NCI-H1105 treated with DMSO at 0.1 percent for 48 hours (cell line): ENCODE measurements at places on chromosomes 1 and 21.

- no peak for DNase-seq
Measured at GRCh38 chr21:25964926-25965325, 205.6 kb downstream of the APP start.

- peak; percentile 58 for DNase-seq
Measured at GRCh38 chr1:220873868-220874655, 5.2 kb upstream of the HLX start.

DNA sequence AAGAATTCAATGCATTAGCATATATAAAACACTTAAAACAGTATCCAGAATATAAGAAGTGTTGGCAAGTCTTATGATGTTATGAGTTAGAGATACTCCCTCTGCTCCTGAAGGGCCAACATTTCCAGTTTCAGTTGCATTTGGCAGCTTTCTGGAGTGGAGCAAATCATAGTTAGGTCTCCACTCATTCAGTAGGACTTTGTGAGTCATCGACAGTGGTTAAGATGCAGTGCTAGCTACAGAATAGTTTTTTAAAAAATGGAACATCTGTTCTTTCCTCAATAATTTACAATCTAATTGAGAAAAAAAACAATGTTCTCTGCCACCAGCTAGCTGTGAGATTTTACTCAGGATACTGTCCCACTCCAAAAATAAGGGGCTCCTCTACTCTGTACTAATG is 389.1 kb downstream of the HLX start:
- no peak for DNase-seq

GRCh38 chr1:185585770-185586169 is 148.4 kb upstream of the HMCN1 start:
- DNase-seq: no peak

DNA sequence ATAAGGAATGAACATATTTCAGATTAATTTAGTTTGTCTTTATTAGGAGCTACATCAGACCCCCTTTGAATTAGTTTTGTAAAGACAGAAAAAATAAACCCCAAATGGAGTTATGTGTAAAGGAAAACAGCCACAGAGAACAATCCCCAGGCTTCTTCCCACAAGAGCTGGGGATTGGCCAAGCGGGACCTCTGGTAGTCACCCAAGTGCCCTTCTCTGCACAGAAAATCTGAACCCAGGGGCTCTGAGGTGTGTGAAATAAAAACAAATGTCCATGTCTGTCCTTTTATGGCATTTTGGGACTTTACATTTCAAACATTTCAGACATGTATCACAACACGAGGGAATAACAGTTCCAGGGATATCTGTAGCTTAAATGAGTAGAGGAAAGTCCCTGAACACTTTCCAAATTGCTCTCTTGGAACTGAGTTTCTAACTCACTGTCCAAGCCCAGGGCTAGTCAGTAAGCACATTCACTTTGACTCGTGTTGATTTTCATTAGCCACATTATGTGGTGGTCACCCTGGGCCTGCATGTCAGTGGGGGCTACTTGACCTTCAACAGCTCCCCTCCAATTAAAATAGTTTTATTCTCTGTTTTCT is 22.5 kb downstream of the DPT start:
- no peak for DNase-seq

GRCh38 chr1:7842517-7842916 is 10.3 kb downstream of the UTS2 start:
- DNase-seq: no peak

GRCh38 chr1:12518931-12519692 is 98.9 kb downstream of the DHRS3 start:
- DNase-seq: no peak

DNA sequence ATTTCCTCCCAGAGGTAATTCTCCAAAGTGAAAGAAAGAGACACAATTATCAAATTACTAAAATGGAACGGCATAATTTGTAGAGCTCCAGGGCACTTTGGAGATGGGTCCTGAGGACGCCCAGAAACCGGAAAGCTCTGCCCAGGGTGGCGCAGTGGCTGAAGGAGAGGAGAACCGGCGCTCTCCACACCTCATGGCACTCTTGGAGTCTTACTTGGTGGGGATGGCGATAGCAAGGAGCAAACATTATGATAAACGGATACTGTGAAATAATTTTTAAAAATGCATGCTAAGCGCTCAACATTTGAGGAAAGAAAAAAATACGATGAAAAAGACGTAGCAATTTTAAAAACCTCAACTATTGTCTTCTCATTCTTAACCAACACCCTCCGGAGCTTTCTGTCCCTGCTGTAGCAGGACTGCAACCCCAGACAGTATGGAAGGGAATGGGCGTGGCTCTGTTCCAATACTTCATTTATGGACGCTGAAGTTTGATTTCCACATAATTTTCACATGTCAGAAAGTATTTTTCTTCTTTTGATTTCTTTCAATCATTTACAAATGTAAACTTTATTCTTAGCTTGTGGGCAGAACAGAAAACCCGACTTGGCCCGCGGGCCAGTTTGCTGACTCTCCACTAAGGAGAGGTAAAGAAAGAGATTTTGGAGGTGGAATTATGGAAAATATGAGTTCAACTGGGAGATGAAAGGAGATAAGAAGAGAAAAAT is 1.1 kb downstream of the S100A11 start:
- peak; percentile 62 for DNase-seq

DNA sequence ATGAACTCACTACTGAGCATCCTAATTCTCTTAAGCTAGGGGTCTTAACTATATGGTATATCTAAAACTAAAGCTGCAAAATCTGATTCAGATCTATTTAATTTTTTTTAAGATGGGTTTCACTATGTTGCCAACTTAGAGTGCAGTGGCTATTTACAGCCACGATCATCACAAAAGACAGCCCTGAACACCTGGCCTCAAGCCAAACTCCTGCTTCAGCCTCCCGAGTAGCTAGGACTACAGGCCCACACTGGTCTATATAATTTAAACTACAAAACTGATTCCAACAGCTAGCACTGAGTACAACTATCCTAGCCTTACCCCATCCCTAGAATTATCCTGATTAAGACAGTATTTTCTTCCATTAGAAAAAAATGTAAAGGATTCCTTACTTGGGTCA is 37.1 kb downstream of the EIF4G3 start:
- peak; percentile 79 for DNase-seq

DNA sequence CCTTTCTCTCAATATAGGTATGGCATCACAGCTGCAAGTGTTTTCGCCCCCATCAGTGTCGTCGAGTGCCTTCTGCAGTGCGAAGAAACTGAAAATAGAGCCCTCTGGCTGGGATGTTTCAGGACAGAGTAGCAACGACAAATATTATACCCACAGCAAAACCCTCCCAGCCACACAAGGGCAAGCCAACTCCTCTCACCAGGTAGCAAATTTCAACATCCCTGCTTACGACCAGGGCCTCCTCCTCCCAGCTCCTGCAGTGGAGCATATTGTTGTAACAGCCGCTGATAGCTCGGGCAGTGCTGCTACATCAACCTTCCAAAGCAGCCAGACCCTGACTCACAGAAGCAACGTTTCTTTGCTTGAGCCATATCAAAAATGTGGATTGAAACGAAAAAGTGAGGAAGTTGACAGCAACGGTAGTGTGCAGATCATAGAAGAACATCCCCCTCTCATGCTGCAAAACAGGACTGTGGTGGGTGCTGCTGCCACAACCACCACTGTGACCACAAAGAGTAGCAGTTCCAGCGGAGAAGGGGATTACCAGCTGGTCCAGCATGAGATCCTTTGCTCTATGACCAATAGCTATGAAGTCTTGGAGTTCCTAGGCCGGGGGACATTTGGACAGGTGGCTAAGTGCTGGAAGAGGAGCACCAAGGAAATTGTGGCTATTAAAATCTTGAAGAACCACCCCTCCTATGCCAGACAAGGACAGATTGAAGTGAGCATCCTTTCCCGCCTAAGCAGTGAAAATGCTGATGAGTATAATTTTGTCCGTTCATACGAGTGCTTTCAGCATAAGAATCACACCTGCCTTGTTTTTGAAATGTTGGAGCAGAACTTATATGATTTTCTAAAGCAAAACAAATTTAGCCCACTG is 11.5 kb downstream of the HIPK1 start:
- DNase-seq: no peak

- no peak for DNase-seq
Measured at GRCh38 chr1:36420409-36420808, 22.7 kb upstream of the LSM10 start.

- no peak for DNase-seq
Measured at GRCh38 chr1:29482991-29483390, 246.7 kb downstream of the PTPRU start.

- no peak for DNase-seq
Measured at GRCh38 chr21:46022551-46023525, 41.3 kb downstream of the COL6A1 start.

- no peak for DNase-seq
Measured at GRCh38 chr1:41629571-41629970, 145.1 kb upstream of the EDN2 start.

DNA sequence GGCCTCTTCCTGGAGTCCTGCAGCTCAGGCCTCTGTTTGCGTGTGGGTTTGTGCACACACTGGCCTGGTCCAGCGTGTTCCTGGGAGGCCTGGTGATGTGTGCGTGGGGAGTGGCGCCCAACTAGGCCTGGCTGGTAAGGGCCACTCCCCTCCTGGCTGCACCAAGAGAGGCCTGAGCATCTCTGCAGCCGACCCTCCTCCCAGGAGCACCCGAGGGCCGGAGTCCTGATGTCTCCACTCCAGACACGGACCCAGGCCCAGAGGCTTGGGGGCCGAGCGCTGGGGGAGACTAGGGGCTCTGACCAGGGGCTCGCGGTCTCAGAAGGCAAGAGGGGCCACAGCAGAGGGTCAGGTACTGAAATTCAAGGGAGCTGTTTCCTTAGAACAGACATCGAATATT is 33.3 kb downstream of the MORN1 start:
- no peak for DNase-seq

DNA sequence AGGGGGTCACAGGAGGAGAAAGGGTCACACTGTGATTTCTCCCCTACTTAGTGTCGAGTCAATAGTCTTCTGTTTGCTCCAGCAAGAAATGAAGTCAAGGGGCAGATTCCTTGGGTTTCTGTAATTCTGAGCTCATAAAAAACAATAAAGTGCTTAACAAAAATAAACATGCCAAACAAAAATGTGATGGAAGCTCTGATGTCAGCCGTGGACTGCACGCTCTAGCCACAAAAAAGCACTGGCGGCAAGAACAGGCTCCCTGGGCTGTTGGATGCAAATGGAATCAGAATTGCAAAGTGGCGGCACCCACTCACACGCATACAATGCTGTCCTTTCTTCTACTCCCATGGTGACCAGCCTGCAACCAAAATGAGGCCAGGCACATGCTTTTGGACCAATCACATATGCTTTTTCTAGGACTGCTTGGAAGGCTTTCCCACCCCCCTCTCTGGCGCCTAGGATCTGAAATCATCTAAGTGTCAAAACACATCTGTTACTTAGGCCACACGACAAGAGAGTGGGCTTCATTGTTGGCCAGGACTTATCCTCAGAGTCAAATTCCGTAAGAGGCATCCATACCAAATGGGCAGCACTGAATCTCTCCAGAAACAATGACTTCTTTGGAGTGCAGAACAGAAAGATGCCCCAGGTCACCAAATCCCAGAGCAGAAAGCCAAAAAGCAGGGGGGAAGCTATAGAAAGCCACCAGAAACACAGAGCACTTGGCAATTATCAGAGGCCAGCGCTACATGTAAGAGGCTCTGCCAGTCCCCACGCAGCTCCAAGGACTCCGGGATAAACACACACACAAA is 9.2 kb downstream of the C1orf198 start:
- DNase-seq: no peak

GRCh38 chr1:159941591-159942560 is 3.5 kb downstream of the IGSF9 start:
- peak; percentile 98 for DNase-seq
